ENCODE measurements at places on chromosomes 4 and X.

- DNase-seq, result no peak
Observed at GRCh38 chr4:10180603-10180926, 64.0 kb upstream of the WDR1 start.

DNA sequence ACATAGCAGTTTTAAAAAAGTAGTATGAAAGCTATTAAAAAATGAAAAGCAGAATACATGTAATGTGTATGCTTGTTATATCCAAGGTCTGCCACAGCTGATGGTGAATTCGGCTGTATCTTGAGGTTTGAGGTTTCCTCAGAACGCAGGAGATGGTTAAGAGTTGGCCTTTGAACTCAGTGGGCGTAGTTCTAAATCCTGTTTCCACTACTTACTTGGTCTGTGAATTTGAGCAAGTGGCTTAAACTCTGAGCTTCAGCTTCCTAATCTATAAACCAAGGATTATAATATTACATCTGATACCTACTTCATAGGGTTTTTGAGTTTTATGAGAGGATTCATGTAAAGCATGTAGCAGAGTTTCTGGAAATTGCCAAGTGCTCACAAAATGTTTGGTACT, 125.2 kb downstream of the STIM2 start:
- no peak for DNase-seq

DNA sequence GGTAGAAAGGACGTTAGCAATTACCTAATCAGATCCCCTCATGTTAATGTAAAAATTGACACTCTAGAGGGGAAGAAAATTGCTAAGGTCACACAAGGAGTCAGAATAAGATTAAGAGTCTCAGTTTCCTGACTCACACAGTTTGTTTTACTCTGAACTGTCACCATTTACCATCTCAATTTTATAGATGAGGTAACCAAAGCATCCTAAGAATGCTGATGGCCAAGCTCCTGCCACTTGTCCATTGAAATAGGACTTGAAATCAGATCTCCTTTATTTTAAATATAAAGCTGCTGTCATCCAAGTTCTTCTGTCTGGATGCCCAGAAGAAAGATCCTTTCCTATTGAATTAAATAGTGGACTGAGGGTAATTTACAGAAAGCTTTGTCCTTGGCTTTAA, 114.8 kb upstream of the VAMP7 start:
- DNase-seq, result no peak

DNA sequence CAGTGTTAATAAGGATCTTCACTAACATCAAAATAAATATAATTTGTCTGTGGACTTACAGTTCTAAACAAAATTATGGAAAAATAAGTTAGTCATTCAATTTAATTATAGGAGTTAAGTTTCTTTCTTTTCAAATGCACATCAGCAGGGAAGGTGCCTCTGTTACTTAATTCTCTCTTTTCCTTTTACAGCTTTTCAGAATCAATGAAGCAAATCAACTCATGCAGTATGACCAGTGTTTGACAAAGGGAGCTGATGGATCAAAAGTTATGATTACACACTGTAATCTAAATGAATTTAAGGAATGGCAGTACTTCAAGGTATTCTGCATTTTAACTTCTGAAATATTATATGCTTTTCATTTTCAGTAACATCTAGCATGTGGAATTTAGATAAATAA, 15.9 kb downstream of the HMGB2 start:
- DNase-seq, result no peak

Measured in mammary epithelial cell (primary cell).